ENCODE measurements at places on chromosomes 4 and X. TPM values are rescaled to one million over a fixed set of nuclear protein-coding genes. Genes with fewer than 3 reads are reported as not detected.

Gene TMSB15B
- 4.3 TPM for total RNA-seq

Gene TRPC3
- total RNA-seq: not detected

Gene NR0B1
- 30.5 TPM for total RNA-seq

Gene VCX3A
- not detected for total RNA-seq

Gene H2BW1
- not detected for total RNA-seq

Gene USP27X
- total RNA-seq: 4.7 TPM

Gene TMPRSS11D
- not detected for total RNA-seq

Gene UFSP2
- total RNA-seq: 13.0 TPM

Gene HDAC8
- total RNA-seq: 22.7 TPM

Gene SLC26A1
- total RNA-seq: 0.31 TPM

All from A549 treated with CpdA at 1 μM for 4 hours (cell line).